ENCODE measurements at places on chromosomes 5 and 9.

- no peak for DNase-seq
Observed at GRCh38 chr5:128273736-128274135, 190.2 kb downstream of the SLC12A2 start.

DNA sequence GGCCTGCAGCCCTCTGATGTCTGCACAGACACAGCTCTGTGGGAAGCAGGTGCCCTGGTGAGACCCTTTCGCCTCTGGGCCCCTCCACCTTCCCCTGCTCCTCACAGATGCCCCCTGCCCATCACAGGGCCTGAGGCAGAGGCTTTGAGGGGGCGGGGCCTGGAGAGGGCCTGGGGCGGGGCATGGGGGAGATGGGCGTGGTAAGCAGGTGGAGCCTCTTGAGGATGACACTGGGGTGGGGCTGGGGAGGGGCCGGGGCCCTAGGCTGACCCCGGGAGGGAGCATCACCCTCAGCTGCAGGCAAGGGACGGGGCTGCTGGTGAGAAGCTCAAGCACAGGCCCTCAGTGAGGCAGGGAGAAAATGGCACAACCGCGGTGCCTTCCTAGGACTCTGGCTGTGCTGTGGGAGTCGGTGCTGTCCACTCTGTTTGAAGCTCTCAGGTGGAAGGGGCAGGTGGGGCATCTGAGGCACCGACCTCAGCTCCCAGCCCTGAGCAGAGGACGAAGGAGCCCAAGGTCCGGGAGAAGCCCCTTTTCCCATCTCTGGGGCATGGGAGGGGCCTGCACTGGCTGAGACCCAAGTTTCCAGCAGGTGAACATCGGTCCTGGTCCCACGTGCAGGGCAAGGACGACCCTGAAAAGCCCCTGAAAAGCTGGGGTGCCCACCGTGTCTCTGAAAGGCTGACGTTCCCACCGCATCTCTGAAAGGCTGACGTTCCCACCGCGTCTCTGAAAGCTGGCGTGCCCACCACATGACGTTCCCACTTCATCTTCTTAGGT, 17.5 kb upstream of the SLC9A3 start:
- no peak for DNase-seq

GRCh38 chr5:65989158-65989557, 62.8 kb downstream of the ERBIN start:
- no peak for DNase-seq

- DNase-seq = no peak
Observed at GRCh38 chr9:78436873-78437272, 139.9 kb downstream of the PSAT1 start.

GRCh38 chr5:176754376-176754973, 55.9 kb upstream of the UNC5A start:
- no peak for DNase-seq

Data from stimulated activated CD4-positive, alpha-beta T cell treated with anti-CD3 and anti-CD28 coated beads, Interleukin-15, amount 100 ng/mL, for 48 hours (primary cell).